ENCODE measurements at places on chromosomes 7 and 10.
A peak's percentile ranks its signal among the peaks of the same experiment; 100 is the strongest.

DNA sequence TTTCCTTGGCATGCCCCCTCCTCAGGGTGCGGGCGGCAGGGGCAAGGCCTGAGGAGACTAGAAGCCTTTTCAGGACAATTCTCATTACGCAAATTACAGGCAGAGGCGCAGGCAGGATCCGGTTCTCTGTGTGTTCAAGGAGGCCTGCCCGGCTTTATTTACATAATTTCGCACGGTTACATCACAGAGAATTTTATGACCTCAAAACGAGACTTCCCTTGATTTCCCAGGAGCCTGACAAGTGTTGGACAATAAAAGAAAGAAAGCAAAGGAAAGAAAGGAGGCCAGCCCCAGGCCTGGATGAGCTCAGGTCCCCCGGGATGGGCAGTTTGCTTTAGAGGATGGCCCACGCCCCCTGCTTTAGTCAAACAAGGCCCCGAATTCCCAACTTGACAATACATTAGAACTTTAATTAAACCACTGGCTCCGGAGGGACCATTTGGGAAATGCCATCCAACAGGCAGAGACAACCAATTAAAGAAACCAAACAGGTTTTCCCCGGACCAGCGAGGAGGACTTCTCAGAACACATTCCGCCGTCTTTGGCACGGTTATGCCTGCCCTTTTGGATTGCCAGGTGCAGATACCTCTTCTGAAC, 2.9 kb downstream of the MNX1 start:
- no peak for DNase-seq

GRCh38 chr10:82821043-82821442, 946.0 kb downstream of the NRG3 start:
- no peak for DNase-seq

DNA sequence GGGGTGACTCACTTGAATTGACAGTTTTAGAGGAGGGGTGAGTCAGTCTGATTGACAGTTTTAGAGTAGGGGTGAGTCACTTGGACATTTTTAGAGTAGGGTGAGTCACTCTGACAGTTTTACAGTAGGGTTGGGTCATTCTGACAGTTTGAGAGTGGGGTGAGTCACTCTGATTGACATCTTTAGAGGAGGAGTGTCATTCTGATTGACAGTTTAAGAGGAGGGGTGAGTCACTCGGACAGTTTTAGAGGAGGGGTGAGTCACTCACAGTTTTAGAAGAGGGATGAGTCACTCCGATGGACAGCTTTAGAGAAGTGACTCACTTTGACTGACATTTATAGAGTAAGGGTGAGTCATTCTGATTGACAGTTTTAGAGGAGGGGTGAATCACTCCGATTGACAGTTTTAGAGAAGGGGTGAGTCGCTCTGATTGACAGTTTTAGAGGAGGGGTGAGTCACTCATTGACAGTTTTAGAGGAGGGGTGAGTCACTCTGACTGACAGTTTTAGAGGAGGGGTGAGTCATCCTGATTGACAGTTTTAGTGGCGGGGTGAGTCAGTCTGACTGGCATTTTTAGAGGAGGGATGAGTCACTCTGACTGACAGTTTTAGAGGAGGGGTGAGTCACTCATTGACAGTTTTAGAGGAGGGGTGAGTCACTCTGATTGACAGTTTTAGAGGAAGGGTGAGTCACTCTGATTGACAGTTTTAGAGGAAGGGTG, 595.9 kb downstream of the DNAJB6 start:
- no peak for DNase-seq

DNA sequence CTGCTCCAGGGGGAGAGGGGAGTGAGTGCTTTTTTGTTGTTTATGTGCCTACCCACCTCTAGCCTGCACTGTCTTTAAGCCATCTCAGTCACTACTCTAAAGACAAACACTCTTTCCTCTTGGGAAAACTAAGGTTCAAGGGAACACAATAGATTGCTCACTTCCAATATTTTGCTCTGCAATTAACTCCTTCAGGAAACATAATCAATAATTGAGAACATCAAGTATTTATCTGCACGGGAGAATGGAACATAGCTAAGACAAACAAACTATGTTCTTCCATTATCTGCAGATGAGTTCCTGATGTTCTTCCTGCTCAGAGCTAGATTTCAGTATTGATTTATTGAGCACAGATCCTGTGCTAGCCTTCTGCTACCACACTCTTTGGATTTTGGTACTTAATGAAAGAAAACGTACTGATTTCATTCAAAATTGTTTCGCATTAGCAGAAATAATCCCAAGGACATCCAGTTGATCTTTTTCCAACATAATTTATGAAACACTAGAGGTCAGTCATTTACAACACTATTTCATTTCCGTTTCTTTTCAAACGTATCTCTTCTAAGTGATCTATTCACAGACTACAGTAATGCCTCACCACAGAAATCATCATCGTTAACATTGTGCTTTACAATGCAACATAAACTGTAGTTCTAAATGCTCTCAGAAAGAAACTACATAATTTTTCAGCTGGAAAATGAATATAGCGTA, 8.3 kb downstream of the NEBL start:
- no peak for DNase-seq

GRCh38 chr7:140242057-140243031, 65.6 kb upstream of the KDM7A start:
- DNase-seq, result peak; percentile 15

GRCh38 chr7:16615228-16615627, 30.3 kb downstream of the ANKMY2 start:
- DNase-seq, result no peak
